ENCODE measurements at places on chromosomes 7 and 10. TPM values are rescaled to one million over a fixed set of nuclear protein-coding genes. Genes with fewer than 3 reads are reported as not detected.

DNA sequence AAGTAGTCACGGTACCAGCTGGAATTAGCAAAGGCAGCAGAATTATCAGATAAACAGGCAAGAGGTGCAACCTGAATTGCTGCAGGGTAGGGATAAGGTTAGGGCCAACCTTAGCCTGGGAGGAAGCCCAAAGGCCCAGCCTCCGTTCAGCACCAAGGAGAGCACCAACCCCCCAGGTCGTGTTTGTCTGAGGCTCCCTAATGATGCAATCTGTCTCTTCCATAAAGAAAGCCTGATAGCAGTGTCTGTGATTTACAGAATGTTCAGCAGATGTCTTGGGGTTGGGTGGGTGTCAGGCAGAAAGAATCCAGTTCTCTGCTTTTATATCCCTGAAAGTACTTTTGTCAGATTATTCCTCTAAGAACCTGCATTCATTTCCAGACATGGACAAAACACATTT, 328.4 kb upstream of the AOAH start:
- no peak overlapping the region for H3K4me3 ChIP-seq
- H3K27me3 ChIP-seq: no peaks in the 10 kb centered on the region
- no peaks in the 10 kb centered on the region for H3K36me3 ChIP-seq

DNA sequence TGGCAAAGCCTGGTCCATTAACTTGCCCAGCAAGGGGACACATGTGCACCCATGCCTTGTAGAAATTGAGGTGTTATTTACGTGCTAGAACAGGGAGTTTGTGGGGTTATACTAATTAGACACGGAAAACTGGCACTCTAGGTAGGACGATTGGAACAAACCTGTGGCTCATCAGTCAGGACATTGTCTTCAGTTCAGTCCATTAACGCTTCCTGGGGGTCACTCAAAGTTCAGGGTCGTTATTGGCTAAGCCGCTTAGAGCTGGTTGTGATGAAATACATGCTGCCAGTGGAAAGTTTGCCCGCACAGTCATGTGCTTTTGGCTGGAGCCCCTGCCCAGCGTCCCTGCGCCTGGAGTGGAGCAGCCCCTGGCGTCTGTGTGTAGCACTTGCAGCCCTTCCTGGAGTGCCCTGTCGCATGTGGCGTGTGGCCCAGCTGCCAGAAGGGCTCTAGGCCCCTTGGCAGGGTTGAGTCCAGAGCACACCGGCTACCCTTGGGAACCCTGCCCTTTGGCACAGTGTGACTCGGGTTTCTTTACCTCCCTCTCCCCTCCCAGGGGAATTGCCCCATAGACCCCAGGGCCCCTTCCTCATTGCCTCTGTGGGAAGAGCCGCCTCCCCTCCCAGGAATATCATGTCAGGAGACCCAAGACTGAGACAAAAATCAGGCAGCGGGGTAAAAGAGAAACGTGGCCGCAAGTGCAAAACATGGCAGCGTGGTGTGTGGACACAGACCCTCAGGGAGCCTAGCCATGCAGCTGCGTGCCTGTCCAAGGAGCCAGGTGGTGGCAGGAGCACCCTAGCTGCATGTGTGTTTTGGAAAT, 9.8 kb downstream of the ZNF775 start:
- peaks cover 22% of the 10 kb centered on the region for H3K4me1 ChIP-seq
- H3K36me3 ChIP-seq: no peaks in the 10 kb centered on the region
- H3K4me3 ChIP-seq: no peak overlapping the region
- H3K27me3 ChIP-seq: no peaks in the 10 kb centered on the region
- peak; percentile 95 for DNase-seq

The PGAM2 gene
- not detected for total RNA-seq

The NPSR1 gene
- not detected for total RNA-seq

- no peak for DNase-seq
- H3K4me3 ChIP-seq: no peak overlapping the region
- no peak overlapping the region for H3K27ac ChIP-seq
- H3K27me3 ChIP-seq: no peaks in the 10 kb centered on the region
These were observed 17.1 kb downstream of the KCNK18 start for GRCh38 chr10:117214401-117214800.

- no peak overlapping the region for H3K27ac ChIP-seq
- no peaks in the 10 kb centered on the region for H3K4me1 ChIP-seq
- DNase-seq: no peak
- no peaks in the 10 kb centered on the region for H3K36me3 ChIP-seq
- H3K4me3 ChIP-seq: no peak overlapping the region
These were observed 34.5 kb downstream of the COL1A2 start for GRCh38 chr7:94429153-94429552.

DNA sequence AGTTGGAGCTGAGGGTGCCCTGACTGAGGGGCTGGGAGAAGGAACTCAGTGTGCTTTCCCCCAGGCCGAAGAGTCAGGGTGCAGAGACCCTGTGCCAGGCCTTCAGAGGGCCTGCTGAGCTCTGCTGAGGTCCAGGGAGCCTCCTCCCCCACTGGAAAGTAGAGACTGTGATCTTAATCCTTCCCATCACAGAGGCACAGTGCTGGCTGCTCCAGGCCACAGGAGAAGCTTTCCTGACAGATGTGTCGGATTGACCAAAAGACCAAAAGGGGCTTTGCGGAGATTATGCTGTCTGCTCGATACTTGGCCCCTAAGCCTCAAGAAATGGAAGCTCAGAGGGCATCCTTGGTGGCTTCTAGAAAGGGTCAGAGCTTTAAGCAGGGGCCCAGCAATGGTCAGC, 32.9 kb upstream of the BTRC start:
- no peaks in the 10 kb centered on the region for H3K27me3 ChIP-seq
- no peaks in the 10 kb centered on the region for H3K4me1 ChIP-seq
- no peak overlapping the region for H3K4me3 ChIP-seq
- no peak overlapping the region for H3K27ac ChIP-seq

DNA sequence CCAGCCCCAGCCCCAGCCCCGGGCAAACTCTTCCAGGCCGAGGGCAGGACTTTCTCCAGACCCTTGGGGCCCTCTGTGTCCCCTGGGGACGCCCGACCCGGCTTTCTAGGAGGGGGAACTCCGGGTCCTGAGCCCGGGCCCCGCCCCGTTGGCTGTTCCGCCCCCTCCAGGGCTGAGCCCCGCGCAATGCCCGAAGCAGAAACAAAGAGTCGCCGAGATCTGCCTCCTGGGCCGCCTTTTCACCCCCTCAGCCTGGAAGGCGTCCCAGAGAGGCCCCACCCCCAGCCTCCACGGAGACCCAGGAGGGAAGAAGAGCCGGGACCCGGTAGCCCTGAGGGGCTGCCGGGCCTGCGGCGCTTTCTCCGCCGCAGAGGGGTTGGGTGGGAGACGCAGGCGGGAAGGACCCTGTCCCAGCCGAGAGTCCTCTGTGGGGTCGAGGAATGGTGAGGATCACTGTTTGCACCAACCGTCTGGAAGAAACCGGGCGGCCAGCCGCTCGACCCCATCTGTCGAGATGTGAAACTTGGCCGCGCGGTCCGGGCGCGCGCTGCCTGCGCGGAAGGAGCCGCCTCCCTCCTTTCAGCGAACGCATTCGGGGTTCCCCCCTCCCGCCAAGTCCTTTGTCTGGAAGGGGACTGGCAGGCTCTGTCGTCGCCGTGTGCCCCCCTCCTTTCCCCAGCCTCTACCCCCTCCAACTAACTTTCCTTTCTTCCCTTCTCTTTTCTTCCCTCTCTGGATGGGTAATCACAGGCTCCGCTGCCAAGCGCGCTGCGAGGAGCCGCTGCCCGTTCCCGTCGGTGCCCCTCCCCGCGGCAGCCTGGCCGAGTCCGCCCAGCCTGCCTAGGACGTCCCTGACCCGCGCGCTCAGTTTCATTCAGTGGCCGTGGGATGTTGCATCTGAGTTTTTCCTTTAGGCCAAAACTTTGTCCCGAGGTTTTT, 10.2 kb downstream of the EN2 start:
- H3K36me3 ChIP-seq: no peaks in the 10 kb centered on the region
- H3K4me3 ChIP-seq: no peak overlapping the region
- no peak overlapping the region for H3K27ac ChIP-seq

GRCh38 chr10:1464881-1465417, 272.4 kb downstream of the ADARB2 start:
- H3K27me3 ChIP-seq: no peaks in the 10 kb centered on the region
- H3K27ac ChIP-seq: no peak overlapping the region
- H3K4me3 ChIP-seq: no peak overlapping the region
- no peaks in the 10 kb centered on the region for H3K36me3 ChIP-seq

- H3K4me1 ChIP-seq: peaks cover 16% of the 10 kb centered on the region
- no peak overlapping the region for H3K4me3 ChIP-seq
- no peaks in the 10 kb centered on the region for H3K27me3 ChIP-seq
- H3K27ac ChIP-seq: no peak overlapping the region
These were observed 627 bp upstream of the FLNC start for GRCh38 chr7:128829391-128830166.

GRCh38 chr7:23759671-23760391, 49.8 kb downstream of the STK31 start:
- DNase-seq: peak; percentile 44
- peak overlapping the region; percentile 73 for H3K27ac ChIP-seq
- no peak overlapping the region for H3K4me3 ChIP-seq
- H3K27me3 ChIP-seq: no peaks in the 10 kb centered on the region
- H3K4me1 ChIP-seq: peaks cover 24% of the 10 kb centered on the region

- H3K27ac ChIP-seq: no peak overlapping the region
- H3K36me3 ChIP-seq: no peaks in the 10 kb centered on the region
- no peak for DNase-seq
- no peaks in the 10 kb centered on the region for H3K27me3 ChIP-seq
- no peaks in the 10 kb centered on the region for H3K4me1 ChIP-seq
These were observed 44.3 kb downstream of the IL6 start for GRCh38 chr7:22771194-22771871.

DNA sequence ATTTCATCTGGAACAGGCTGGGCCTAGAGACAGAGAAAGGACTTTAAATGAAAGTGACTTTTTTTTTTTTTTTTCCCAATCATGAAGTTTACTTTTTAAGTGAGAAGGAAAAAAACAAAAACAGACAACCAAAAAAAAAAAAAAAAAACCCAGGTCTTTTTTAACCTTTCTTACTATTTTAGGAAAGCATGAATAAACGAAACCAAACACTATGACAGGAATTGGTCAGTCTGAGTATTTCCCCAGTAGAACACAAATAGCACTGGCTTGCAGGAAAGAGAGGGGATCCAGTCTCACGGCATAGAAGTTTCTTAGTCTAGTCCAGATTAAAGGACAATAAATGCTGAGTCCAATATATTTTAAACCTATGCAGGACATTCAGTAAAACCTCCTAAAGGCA, 180.5 kb upstream of the CCDC6 start:
- H3K27me3 ChIP-seq: no peaks in the 10 kb centered on the region
- no peaks in the 10 kb centered on the region for H3K4me1 ChIP-seq
- no peaks in the 10 kb centered on the region for H3K36me3 ChIP-seq
- no peak for DNase-seq
- H3K4me3 ChIP-seq: no peak overlapping the region
- H3K27ac ChIP-seq: no peak overlapping the region
